ENCODE measurements at places on chromosomes 2 and 18.

DNA sequence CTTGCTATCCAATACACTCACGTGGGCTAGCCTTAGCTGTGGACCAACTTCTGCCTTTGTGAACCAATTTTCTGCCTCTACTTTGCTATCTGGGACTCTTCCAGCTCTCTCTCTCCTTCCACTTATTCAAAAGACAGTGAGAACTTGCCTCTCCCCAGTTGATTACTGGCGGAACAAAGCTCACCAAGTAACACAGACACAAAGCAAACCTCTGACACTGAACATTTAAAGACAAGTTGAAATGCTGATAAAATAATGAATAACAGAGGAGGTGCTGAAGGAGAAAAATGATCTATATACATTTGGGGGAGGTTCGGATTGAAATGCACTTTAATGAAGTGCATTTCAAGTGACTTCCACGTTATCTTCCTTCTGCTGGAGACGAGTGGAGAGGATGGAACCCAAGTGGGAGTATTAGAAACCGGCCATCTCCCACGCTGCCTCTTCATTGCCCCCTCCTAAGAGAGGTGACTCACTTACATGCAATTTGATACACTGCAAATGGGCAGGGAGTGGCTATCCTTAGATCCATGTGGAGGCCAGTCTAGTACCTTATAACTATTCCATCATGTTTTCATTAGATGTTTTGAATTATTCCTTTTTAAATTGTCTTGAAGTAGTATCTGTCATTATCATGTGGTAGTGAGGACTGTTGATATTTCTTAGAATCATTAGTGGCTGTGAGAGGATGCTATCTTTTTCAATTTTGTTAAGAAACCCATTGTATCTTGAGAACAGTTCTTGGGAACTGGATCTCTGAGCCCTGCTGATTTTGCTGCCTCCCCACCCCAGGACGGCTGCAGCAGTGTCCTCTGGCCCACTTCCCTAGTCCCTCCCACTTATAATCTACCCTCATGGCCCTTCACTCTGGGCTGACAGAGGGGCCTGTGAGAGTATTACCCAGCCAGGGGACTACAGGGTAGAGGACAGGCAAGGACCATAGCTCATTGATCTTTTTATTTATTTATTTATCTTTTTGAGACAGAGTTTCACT lies 6.0 kb upstream of the GLI2 start:
- no peak for DNase-seq

DNA sequence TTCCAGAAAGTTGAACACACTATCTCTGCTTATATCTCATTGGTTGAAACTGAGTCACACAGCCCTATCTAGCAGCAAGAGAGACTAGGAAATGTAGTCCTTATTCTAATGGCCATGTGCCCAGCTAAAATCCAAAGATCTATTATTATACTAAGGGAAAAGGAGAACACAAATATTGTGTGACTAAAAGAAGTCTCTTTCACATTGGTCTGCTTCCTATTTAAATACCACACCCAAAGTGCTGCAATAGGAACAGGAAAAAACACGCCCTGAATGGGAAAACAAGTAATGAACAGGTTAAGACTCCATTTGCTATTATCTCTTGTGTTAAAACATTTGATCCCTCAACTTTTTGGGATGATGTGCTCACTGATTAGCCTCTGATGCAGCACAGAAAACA lies 86.8 kb upstream of the BARD1 start:
- no peak for DNase-seq

DNA sequence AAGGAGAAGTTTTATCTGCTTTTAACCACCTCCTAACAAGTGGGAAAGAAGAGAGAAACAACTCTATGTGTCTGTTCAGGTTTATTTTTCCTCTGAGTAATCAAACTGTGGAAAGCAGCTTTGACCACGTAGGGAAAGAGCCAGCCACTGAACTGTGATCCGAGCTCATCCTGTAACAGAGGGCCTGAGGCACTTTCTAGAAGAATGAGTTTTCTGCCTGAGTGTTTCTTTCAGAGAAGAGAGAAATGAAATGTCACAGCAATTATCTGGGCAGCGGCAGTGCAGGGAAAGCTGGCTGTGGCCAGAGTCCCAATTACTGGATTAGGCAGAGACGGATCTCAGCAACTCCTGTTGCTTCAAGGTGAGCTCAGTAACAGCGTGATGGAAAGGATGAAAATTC lies 151.9 kb downstream of the CD226 start:
- DNase-seq: no peak

GRCh38 chr2:16900405-16901025 lies 234.9 kb upstream of the CYRIA start:
- DNase-seq: no peak

DNA sequence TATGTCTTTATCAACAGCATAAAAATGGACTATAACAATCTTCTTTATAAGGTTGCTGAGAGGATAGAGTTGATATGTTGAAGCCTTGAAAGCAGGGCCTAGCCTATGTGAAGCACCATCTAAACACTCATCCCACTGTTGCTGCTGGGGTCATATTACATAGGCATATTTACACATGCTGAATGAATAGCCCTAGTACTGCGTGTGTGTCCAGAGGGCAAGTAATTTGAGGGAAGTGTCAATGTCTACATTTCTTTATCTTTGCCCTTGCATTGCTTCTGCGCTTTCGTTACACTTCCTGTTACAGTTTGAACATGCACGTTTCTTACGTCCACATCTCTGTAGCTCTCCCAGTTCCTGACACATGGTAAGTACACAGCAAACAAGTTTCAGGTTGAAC lies 280.3 kb upstream of the ATP5MC3 start:
- no peak for DNase-seq

DNA sequence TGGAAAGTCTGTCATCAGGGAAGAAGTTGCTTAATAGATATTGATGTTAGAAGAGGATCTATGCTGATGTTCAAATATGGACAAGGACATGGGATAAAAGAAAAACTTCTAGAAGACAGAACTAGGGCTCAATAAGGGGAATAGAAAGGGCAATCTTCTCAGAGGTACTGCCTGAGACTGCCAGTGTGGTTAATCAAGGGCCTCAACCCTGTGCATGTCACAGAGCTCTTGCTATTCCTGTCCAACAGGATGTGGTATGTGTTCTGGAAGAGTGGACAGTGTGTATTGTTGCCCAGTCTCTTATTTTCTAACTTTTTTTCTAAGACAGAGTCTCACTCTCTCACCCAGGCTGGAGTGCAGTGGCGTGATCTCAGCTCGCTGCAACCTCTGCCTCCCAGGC lies 27.8 kb upstream of the RNF125 start:
- DNase-seq: no peak

GRCh38 chr18:24346254-24346653 lies 51.4 kb downstream of the OSBPL1A start:
- DNase-seq: no peak

Measured in stimulated activated CD4-positive, alpha-beta T cell treated with anti-CD3 and anti-CD28 coated beads, Interleukin-2, amount 100 ng/mL, for 4 hours (primary cell).